ENCODE measurements at places on chromosomes 3 and 15.

DNA sequence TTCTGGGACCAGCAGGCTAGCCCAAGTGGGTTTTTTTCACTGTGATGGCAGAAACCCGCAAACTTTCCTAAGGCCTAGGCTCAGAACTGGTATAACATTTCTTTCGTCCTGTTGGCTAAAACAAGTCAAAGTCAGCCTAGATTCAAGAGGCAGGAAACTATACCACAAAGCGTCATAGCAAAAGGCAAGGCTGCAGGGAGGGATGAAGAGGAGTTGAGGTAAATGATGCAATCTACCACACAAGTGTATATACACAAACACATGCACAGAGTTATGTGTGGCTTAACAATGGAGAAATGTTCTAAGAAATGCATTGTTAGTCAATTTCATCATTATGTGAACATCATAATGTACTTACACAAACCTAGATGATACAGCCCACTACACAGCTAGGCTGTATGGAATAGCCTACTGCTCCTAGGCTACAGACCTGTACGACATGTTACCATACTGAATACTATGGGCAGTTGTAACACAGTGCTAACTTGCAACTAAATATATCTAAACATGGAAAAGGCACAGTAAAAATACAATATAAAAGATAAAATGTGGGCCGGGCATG is 225.6 kb downstream of the TBL1XR1 start:
- no peak for DNase-seq

DNA sequence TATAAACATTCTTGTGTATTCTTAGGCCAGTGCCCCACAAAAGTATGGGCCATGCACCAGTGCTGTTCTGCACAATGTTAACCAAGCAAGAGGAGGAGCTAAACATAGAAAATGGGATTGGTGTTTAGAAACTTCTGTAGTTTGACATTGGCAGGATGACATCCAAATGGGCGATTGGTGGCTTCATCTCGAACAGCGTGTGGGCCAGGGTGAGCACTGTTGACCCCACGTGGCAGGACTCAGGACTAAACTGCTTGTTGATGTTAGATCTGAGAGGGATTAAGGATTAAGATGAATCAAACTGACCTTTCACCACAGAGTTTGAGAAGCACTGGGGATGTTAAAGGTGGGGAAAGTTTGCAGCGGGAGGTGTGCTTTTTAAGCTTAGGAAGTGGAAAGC is 31.9 kb downstream of the ZNF710 start:
- no peak for DNase-seq

DNA sequence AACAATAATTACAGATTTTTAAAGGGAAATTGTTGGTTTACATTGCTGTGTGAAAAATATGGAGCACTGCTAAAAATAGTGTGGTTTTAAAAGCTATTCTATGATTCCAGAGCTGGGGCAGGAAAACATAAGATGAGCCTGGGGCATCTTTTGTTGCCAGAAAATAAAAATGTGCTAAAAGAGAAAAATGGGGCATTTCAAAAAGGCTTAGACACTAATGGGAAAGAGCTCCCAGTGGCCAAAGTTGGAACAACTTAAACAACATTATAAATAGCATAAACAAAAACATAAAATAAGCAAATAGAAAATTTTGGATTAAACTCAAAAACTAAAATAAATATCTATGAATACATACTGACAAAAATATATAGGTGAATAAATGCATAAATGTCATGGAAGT is 478.9 kb downstream of the NLGN1 start:
- no peak for DNase-seq

DNA sequence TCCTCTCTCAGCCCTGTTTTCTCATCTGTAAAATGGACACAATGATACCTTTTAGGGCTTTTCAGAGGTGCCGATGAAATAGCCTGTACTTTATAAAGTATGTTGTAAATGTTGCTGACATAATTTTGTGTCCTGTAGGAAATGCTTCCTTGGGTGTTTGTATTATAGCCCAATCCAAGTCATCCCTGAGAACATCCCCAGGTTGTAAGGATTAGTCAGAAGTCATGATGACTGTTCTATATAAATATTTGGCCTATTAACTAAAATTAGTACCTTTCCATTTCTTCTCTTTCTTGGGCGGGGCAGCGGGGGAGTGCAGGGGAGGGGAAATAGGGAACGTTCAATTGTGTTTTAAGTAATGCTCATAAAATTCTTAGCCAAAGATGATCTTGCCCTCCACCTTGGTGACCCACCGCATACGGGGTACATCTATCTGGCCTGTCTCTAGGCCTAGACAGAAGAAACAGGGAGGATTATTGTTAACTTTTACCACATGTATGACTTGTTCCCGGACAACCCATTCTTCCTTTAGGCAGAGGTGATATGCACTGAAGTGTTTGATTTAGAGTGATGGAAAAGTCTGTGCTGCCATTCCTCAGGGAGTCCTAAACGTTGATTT is 120.7 kb downstream of the VGLL4 start:
- no peak for DNase-seq

GRCh38 chr3:31289584-31289983 is 243.1 kb upstream of the STT3B start:
- DNase-seq = no peak

DNA sequence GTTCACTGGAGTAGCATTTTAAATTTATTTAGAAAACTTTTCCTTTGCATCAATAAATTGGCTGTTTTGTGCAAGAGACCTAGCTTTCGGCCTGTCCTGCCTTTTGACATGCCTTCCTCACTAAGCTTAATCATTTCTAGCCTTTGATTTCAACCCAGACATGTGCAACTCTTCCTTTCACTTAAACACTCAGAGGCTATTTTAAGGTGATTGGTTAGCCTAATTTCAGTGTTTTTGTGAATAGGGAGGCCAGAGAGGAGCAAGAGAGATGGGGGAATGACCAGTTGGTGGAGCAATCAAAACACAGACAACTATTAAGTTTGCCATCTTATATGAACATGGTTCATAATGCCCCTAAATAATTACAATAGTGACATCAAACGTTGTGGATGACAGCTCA is 333.4 kb downstream of the SLC9A9 start:
- no peak for DNase-seq

Measured in activated CD8-positive, alpha-beta memory T cell treated with anti-CD3 and anti-CD28 coated beads, Interleukin-2, amount 50 U/mL, for 4 hours (primary cell).